Stimulated activated CD8-positive, alpha-beta memory T cell treated with anti-CD3 and anti-CD28 coated beads, Interleukin-15, amount 100 ng/mL, for 4 hours (primary cell): ENCODE measurements at places on chromosomes 2 and 18.

DNA sequence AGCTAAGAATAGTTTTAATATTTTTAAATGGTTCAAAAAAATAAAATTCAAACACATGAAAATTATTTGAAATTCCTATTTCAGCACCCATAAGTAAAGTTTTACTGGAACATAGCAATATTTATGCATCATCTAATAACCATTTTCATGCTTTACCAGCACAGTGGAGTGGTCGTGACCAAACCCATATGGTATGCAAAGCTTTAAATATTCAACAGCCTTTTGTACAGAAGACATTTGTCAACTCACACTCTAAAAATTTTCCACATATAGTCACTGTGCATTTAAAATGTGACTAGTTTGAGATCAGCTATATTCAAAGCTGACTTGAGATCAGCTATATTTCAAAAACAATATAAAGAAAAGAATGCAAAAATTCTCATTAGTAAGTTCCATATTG is 46.2 kb downstream of the PUM2 start:
- DNase-seq, result no peak

DNA sequence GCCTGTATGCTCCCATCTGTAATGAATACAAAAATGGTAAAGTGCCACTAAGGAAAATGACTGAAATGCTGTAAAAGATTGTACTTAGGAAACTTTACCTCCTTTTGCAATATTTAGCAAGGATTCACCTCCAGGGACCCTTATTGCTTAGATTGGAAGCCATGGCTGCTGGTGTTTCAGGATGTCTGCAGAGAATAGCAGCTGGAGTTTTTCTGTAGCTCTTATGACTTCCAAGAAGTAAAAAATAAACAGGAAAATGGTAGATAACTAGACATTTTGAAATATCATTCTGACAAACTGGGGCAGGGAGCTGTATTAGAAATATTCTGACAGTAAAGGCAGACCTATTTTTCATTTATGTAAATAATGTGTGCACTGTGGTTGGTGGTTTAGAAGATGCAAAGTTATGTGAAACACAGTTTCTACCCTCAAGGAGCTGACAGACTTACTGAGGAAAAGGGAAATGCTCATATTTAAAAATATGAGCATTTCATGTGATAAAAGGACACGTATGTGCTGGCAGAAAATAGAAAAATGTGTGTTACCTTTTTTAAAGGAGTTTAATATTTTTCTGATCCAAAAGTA is 224.9 kb upstream of the BOD1L2 start:
- no peak for DNase-seq

DNA sequence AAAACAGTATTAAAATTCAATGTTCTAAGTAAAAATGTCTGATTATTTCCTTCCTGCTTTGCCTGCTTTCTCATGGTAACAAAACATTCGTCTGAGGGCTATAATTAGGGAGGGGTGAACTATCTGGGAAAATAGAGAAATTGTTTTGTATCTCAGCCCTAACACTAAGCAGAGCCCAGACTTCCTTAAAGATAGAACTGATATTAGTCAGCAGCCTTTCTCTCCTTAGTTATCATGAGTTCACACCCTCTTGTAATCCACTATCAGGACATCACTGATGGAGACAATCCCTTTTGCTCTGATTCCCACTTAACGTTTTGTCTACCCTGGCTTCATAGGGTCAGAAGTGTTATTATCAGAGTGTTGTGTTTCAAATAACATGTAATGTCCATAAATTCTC is 701.1 kb upstream of the ZEB2 start:
- DNase-seq, result no peak

DNA sequence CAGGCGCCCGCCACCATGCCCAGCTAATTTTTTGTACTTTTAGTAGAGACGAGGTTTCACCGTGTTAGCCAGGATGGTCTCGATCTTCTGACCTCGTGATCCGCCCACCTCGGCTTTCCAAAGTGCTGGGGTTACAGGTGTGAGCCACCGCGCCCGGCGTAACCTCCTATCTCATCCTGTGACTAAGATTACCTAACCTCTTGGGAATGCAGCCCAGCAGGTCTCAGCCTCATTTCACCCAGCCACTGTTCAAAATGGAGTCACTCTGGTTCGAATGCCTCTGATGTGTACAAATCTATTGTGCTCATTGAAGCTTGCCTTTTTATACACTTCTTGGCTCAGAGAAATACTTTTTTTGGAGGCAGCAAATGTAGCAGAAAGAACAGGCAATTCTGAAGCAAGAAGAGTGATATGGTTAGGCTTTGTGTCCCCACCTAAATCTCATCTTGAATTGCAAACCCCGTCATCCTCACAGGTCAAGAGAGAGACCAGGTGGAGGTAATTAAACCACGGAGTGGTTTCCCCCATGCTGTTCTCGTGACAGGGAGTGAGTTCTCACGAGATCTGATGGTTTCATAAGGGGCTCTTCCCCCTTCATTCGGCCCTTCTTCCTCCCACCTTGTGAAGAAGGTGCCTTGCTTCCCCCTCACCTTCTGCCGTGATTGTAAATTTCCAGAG is 60.6 kb downstream of the SLC4A3 start:
- DNase-seq, result no peak

- DNase-seq, result no peak
Observed at GRCh38 chr2:30267161-30267975, 36.0 kb downstream of the LBH start.

- DNase-seq, result no peak
Observed at GRCh38 chr2:101675512-101675911, 22.0 kb upstream of the MAP4K4 start.

DNA sequence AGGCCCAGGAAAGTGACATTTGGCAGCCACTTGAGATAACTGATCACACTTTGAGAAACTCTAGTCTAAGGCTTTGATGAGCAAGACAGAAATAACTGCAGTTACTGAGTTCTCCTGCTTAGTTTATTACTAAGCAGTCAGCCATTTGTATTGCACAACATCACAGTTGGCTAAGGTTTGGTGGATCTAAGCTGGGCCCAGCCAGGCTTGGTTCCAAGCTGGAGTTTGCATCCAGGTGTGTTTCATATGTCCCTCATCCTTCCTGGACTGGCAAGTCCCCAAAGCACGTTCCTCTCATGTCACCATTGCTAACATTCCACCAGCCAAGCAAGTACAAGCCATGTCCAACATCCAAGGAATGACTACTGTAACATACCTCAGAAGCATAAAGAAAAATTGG is 71.3 kb upstream of the ZNF532 start:
- DNase-seq, result no peak

GRCh38 chr18:79068341-79068936 is 755 bp upstream of the ATP9B start:
- no peak for DNase-seq

DNA sequence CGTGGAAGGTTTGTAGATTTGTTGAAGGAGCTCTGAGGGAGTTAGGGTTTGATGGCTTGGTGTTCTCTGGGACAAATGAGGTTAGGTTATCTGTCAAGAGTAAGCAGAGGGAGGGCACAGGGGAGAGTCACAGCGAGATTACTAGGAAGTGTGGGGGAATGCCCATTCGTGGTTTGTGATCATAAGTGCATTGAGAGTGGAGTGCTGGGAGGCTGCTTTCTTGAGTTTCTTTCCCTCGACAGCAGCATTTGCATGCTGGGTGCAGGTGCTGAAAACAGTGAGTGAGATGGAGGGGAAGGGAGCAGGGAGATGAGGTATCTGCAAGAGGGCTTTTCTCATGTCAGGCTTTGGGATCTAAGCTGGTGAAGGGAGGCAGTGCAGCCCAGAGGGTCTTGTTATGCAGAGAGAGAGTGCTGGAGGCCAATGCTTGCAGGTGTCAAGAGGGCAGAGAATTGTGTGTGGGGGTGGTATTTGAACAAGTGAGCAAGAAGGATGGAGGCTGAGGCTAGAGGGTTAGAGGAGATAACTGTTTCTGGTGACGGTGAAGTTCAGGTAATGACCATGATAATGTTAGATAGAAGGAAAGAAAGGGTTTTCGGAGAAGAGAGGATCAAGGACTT is 8.8 kb downstream of the RALB start:
- DNase-seq, result no peak

- no peak for DNase-seq
Observed at GRCh38 chr2:134774786-134775641, 56.2 kb upstream of the TMEM163 start.

- DNase-seq, result no peak
Observed at GRCh38 chr2:24908461-24908901, 11.6 kb downstream of the ADCY3 start.

DNA sequence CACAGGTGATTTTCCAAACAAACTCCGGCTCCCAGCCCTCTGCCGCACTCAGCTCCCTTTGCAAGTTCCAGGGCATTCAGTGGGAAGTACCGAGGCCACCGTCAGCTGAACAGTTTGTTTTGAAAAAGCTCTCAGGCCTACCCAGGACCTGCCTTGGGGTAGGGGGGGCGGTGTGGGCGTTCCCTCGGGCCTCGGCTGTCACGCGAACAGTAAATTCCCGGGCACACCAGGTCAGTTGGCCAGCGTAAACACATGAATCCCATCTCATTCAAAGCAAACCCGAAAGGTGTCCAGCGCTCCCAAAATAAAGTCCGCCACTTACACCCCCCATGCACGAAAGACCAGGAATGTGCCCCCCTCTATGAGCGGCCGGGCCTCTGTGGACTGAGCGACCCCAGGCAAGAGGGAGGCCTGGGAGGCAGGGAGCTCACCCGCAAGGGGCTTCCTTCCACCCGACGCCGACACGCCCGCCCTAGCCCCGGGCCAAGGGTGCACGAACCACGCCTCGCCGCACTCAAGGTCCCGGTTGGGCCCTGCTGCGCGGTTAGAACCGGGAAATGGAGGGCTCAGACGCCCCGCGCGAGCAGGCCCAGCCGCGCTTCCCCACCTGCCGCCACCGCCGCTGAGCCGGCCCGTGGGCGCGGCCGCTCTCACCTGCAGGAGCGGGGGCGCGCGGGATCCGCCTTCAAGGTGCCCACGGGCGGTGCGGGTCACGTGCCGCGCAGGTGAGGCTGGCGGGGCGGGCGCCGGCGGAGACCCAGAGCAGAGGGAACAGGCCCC is at the start of gene WDSUB1:
TSS of gene WDSUB1 (minus strand) at position 775 of the 780 bp plus-strand sequence. CDS start 3,634 bp downstream, outside the sequence.
- peak; percentile 21 for DNase-seq

- DNase-seq, result no peak
Observed at GRCh38 chr2:223586261-223586660, 15.9 kb downstream of the SCG2 start.

- DNase-seq, result no peak
Observed at GRCh38 chr2:52404046-52404445, 1363.6 kb upstream of the CHAC2 start.

- no peak for DNase-seq
Observed at GRCh38 chr2:229748950-229749349, 34.6 kb upstream of the DNER start.

GRCh38 chr2:216554755-216555154 is 56.1 kb downstream of the RPL37A start:
- DNase-seq, result no peak

DNA sequence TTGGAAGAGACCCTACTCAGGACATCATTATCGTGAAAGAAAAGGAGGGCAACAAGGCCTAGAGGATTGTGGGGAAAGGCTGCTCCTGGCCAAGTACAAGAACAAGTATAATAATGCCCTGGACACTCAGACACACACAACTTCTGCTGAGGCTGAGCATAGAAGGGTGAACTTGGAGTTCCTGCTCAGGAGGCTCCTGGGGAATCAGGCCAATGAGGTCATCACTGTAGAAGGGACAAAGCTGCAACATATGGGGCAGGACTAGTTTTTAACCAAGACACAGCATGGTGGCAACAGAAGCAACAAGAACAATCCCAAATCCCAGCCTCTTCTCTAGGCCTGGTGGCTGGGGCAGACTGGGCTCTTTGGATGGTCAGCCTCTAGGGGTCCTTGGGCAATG is 102.6 kb downstream of the POLR1A start:
- no peak for DNase-seq

DNA sequence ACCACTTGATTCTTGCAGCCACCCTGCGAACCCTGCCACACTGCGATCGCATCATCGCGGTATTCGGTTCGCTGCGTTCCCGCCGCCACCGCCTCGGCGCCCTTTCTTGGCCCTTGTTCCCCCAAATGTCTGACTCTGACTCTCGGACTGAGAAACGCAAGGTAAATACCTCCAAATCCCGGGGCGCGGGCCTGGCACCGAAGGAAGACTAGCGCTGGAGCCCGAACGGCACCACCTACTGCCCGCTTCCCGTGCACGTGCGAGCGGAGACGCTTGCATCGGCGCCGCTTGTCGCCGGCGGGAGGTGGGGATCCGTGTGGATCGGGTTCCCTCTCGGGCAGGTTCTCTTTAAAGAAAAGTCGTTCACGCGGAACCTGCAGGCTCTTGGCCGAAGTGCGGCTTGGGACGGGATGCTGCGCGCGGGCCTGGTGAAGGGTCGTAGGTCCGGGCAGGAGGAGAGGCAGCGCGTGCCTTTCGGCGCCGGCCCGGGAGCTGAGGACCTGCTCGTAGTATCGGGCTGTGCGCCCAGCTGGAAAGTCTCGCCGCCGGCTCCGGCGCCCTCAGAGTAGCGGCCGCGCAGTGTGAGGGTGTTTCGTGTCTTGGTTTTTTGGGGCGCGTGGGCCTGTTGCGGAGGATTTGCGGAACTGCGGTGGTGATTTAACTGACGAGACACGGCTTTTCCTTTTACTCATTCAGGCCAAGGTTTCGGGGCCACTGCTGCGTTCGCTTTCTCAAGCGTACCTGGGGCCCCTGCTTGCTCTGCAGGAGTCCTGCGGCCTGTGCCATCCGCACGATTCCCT is 514 bp downstream of the BCL2L11 start:
- DNase-seq, result no peak

DNA sequence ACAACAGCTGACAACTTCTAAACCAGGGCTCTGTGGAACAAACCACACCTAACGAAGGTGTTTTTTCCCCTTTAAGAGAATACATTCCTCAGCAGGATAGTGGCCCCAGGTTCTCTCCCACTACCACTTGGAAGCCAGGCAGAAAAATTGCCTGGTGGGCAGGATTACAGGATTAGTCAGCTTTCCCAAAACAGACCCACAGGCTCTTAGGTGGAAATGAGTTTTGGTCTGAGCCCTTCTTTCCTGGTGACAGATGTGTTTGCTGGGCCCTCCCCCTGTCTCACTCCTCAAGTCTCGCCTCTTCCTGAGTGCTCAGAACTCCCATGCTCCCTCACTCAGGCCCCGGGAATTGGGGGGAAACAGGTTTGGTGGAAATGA is 139.4 kb upstream of the HAAO start:
- no peak for DNase-seq

GRCh38 chr2:42810971-42811811 is 18.8 kb upstream of the HAAO start:
- DNase-seq, result no peak

DNA sequence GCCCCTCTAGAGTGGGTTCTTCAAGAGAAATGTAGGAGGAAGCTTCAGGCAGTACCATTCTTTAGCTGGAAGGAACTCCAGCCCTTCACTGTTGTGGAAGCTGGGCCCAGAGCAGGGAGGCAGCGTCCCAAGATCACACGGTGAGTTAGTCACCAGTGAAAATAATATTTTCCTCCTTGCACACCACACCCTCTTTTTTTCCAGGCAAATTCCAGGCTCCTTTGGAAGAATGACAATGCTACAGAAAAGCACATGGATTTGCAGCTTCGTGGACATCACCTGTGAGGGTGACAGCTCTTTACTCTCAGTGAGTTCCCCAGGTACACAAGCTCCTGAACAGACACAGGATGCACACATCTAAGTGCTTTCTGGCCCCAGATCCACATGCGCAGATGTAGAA is 157.1 kb downstream of the COL6A3 start:
- DNase-seq, result no peak
